ENCODE measurements at places on chromosomes 12 and 14.

- no peak for DNase-seq
Observed at GRCh38 chr14:80425686-80426085, 214.4 kb upstream of the DIO2 start.

- DNase-seq = no peak
Observed at GRCh38 chr12:89632778-89633177, 75.9 kb downstream of the ATP2B1 start.

- DNase-seq = peak; percentile 19
Observed at GRCh38 chr12:2783936-2784600, 10.7 kb upstream of the FKBP4 start.

DNA sequence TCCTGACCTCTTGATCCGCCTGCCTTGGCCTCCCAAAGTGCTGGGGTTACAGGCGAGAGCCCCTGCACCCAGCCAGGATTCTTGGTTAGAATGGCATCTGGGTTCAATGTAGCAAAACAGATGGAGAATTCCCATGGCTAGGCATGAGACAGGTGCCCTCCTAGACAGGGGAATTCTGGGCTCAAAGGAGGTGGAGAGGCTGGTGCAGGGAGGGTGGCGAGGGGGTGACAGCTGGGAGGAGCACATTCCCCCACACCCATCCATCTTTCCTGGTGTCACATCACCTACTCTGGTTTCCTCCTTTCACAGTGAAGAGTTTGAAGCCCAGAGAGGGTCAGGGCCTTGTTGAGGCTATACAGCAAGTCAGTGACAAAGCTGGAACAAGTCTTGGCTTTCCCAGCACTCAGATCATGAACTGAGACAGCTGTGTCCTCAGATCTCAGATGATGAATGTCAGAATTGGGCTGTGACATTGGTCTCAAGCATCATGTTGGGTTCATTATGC lies 2.8 kb downstream of the SERPINA1 start:
- no peak for DNase-seq

GRCh38 chr14:90079576-90079975 lies 17.8 kb downstream of the KCNK13 start:
- DNase-seq = no peak

DNA sequence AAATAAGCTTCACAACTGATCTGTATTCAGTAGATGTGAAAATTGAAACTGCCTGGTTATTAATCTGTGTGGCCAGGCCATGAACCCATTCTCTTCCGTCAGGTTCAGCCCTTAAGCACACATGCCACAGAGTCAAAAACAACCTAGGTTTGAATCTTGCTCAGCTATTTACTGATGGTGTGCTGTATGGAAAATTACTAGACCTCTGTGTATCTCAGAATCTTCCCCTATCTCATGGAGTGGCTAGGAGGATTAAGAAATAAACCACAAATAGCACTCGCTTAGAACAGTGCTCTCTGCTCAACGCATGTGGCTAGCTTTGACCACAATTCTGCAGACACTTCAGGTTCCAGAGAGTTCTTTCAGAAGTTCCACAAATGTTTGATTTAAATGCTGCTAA lies 240.7 kb upstream of the PLEKHG7 start:
- DNase-seq = peak; percentile 73

- DNase-seq = no peak
Observed at GRCh38 chr12:132259364-132259871, 70.0 kb downstream of the GALNT9 start.

- DNase-seq = no peak
Observed at GRCh38 chr14:71139294-71139946, 232.2 kb downstream of the PCNX1 start.

GRCh38 chr14:75252254-75252837 lies 26.3 kb upstream of the FOS start:
- DNase-seq = no peak

- DNase-seq = no peak
Observed at GRCh38 chr14:24259282-24260025, 3.5 kb downstream of the TGM1 start.

DNA sequence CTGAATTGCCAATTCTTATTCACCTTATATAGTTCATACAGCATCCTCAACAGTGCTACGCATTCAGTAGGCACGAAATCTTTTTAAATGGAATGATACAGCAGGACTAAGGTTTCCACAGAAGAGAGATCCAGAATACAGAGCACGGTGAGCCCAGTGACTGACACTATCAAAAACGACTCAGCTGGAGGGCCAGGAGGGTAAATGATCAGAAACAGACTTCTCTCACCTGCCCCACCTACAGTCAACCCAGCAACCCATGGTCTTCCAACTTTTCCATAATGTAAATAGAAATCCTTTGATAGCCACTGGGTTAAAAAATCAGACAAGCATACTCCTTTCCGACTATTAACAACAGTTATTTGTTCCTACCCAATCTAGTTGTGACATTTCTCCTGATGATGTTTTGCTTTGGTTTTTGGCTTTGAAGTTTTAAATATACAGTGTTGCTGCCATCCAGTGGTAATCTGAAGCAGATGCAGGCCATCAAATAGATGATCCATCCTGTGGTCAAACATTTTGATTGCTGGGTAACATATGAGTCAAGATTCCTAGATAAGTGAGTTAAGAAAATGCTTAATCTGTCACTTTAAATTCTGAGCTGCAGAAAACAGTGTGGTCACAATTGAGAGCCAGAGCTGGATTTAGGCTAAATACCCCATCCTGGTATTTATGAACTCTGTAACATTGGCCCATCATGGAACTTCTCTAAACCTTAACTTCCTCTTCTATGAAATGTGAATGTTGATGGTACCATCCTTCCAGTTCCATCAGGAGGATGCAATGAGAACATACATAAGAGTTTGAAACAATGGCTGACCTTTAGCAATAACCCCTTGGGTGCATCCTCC lies 42.0 kb downstream of the GPHB5 start:
- peak; percentile 34 for DNase-seq

DNA sequence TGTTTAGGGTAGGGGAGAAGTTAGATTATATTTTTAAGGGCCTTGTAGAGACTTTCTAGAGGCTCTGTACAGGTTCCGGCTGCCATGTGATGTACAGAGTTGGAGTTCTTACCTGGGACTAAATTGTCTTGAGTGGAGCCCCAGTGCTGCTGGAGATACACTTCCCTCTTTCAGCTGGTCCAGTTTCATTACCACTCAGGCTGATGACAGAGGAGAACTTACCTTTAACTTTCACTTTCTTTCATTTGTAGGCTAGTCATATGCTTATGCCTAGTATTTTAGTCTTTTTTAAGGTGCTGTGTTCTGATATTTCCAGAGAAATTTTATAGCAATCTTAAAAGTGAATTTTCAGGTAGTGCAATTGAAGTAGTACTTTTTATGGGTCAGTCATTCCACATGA lies 117.3 kb downstream of the ERC1 start:
- DNase-seq = no peak

GRCh38 chr12:15688838-15689625 lies 100.2 kb downstream of the EPS8 start:
- peak; percentile 30 for DNase-seq

All from AML-193 (cell line).